ENCODE measurements at places on chromosomes 2 and 18. TPM values are rescaled to one million over a fixed set of nuclear protein-coding genes. Genes with fewer than 3 reads are reported as not detected.

Gene ECEL1
- total RNA-seq: not detected

- DNase-seq: no peak
Measured at GRCh38 chr2:71945603-71945959, 202.1 kb downstream of the CYP26B1 start.

DNA sequence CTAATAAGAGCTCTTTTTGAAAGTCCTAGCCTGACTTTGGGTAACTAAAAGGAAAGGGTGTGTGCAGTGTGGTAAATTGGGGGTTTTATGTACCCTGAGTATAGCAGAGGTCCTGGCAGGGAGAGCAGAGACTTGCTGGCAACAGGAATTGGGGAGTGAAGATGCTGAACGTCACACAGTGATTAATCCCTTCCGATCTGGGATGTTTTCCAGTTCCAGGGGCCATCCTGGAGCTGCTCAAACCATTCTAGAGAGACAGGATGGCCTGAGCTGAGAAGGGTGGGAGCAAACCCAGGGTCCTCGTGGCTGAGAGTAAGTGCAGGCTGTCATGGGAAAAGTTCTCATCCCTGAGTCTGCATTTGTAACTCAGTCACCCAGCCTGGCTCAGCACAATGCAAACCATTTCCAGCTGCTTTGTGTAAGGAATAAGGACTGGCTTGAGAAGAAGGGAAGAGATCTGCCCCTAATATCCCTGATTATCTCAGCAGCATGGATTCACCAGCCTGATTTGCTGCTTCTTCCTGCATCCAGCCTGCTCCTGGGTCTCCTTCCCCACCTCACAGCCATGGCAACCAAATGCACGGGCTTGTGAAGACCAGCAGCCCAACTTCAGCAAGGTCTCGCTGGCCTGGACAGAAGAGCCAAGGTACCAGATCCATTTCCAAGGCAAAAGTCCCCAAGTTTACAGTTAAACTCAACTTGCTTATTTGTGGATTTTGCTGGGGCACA is 47.1 kb upstream of the CELF4 start:
- DNase-seq: no peak

DNA sequence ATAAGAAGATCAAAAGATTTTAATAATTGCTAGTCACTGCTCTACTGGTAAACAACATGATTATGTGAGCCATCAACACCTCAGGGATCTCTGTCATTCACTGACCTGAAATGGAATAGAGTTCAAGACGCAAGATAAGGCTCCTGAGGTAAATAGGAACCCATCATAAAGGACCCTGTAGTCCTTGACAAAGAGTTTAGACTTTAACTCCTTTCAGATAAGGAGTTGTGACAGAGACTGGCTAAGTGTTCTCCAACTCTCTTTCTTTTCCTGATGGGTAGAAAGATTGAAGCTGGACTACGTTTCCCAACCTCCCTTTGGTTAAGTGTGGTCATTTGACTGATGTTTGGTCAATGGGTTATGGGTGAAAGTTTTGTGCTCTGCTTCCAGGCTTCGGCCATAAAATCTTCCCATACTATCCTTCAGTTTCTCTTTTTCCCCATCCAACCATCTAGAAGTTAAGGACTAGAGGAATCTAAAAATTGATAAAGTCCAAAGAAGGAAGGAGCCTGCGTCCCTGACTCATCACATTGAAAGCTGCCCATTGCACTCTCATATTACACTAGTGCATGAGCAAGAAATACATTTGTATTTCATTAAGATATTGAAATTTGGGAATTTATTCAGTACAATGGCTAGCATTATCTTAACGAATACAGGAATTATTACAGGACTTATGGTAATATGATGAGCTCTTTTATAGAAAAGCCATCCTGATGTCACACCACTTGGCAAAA is 293.7 kb upstream of the ACVR2A start:
- no peak for DNase-seq

- DNase-seq: no peak
Measured at GRCh38 chr2:111972955-111973565, 74.7 kb downstream of the MERTK start.

DNA sequence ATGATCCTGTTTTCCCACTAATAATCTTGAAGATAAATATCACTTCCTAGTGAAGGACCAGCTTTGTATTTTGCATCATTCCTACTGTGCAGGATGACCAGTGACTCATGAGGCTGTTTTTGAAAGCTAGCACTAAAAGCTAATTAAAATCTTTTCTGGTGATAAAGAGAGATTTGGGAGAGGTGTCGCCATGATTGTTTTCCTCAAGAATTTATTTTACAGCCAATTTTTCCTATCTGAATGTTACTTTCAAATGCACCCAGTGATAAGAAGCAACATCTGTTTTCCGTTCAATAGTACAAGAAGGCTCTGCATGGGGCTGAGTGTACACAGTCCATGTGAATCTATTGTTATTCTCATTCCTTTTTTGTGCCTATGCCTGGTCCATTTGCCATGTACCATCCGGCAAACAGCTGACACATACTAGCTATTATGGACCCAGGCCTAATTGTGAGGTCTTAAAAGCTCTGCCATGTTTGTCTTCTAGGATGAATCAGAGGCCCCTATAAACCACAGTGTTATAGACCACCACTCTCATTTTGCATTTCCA is 28.4 kb downstream of the MEIS1 start:
- no peak for DNase-seq

DNA sequence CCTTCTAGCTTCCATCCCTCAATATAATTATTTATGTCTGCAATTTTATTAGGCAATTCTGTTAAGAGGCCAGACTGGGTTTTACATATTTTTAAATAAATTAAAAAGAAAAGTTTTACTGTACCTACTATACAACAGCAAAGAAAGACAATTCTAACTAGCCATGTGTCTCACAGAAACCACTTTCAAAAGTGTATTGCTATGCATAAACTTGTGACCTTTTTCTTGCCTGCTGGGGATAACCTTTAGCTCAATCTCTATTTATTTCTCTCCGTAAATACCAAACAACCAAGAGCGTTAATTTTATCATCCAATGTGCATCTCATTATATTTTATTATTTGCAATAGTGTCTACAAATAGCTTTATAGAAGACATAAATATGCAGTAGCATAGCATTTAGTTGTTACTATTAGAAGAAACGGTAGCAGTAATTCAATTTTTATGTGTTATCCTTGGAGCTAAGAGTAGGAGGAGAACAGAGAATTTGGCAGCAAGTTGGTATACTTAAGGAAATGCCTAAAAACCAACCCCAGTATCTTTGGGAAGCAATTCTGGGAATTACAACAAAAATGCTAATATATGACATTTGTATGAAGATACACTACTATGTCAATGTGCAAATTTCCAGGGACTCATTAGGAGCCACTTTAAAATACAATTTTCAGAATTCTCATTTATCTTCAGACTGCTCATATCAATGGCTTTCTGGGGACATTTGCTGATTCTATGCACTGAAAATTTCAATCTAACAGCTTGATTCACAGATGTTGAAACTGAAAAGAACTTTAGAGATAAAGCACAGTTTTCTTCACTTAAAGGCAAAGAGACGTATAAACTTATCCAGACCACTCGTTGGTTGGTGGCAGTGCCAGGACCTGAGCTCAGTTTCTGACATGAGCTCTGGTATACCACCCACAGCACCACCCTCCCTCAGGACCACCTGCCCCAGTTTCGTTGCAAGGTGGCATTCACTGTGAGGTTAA is 23.0 kb upstream of the RTN4 start:
- DNase-seq: no peak

Gene INO80D
- 52.7 TPM for total RNA-seq

Measured in T-helper 17 cell (primary cell).